ENCODE measurements at places on chromosomes 1 and 21.

DNA sequence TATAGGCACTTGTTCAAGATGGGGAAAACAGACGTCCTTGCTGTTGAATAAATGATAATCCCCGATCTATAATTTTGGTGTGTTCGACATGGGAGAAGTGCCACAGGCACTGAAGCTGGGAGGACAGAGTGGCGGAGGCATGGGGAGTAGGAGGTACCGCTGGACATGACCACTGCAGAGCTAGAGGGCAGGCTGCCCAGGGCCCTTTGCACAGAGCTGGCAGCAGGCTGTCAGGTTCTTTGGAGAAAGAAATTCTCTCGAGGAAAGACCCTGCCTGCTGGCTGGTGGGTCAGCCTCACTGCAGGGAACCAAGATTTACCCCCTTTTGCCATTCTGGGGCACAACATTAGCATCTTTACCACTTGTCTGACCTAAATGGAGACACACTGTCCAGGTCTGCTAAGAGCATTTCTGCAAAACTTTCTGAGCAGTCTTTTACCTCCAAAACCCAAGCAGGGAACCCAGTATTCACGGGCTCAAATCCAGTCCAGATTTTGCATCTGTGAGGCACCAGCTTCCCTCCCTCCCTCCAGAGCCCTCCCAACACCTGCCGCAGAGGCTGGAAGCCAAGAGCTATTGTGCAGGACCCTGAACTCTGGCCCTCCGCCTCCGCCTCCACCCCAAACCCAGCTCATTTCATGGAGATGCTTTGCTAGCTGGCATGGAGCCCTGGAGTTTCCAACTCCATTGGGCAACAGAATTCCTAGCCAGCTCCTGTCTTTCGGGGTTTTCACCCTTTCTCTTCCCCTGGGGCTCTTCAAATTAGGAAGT, 142.3 kb downstream of the PLXNA2 start:
- DNase-seq = no peak

DNA sequence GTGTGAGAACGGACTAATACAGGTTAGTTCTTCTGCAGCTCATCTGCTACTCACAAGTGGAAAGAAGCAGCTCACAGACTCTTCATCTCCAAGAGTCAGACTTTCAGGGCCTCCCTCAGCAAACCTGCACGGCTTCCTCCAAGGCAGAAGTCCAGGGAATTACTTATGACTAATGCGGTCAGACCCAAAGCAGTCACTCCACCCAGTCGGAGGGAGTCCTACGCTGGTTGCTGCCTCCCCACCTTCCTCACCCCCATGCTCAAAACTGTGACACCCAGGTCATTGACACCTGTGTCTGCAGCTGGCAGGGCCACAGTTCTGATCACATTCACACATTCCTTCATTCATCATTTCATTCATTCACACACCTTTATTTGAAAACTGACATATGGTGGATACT, 38.4 kb upstream of the PRDM2 start:
- DNase-seq = no peak

- no peak for DNase-seq
Observed at GRCh38 chr1:165686121-165686970, 12.0 kb downstream of the ALDH9A1 start.

DNA sequence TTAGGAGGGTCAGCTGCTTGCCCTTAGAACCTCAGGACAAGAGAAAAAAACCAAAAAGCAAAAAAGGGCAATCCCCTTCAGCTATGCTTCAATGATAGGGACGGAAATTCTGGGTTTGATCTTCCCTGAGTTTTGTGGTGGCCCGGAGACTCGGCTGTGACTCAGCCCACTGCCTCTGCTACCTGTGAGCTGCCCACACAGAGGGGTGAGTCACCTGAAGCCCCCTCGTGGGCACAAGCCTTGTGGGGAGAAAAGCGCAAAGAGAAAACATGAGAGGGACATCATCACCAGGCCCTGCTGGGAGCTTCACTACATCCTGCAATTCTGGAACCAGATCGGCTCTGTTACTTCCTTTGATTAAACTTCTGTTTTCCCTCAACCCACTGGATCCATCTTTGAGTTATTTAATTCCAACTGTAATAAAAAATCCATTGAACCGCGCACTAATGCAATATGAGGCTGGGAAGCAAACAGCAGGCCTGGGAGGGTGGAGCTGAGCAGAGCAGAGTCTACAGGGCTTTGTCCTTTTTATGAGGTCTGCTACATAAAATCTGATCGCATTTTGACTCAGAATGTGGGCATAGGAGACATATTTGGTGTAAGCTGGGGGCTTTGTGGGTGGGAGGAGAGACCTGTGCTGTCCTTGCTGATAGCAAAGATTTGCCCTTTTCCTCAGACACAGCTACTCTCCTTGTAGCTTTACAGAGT, 58.7 kb upstream of the STUM start:
- no peak for DNase-seq

DNA sequence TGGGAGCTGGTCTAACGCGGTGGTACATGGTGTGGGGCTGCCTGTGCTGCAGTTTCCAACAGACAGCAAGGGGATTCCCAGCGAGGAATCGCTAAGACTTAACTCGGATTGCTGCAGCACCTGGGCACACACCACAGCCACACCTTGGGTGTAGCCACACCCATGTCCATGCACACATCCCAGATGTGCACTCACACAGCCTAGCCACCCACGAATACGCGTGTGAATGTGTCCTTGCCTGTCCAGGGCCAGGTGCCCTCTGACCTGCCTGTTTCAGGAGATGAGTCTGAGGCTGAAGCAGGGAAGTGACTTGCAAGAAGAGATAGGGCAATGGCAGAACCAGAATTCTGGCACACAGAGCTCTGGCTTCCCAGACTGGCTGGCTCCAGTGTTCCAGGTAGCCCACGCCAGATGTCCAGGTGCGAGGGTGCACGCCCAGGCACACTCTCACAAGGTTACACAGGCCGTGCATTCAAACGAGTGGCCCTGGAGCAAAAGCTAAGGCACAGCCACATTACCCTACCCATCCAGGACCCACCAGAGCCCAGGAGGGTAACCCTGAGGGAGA, 272.7 kb downstream of the TRABD2B start:
- DNase-seq = peak; percentile 61

DNA sequence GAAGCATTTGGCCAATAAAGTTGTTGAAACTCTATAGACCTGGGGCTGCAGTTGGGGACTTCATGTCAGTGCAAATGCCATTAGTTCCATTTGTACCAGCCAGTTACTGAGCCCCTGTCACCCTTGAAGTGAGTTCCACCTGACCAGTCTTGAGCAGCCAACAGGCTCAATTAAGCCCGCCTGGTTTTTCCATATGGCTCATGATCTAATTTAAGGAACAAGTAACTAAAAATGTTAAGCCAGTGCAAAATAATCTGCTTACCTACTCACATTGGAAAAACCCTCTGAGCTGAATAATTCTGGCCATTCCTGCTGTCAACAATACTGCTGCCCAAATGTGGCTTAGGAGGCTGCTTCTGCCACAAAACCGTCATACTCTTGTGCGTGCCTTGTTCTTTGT, 21.6 kb downstream of the NSUN4 start:
- no peak for DNase-seq

DNA sequence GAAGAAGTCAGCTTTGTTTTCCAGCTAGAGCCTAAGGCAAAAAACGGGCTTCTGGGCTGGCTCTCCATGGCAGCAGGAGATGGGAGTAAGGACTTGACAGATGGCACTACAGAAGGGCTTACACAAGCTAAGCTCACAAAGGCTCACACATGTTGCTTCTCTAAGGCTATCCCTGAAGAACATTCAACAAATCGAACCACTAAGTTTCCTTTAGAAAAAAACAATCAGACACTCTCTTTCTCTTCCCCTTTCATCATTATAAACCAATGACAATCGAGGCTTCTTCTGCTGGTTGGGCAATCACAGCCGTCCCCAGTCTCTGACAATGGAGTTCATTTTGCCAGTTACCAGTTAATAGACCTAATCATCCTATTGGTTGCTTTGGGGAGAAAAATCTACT, 40.5 kb downstream of the TRIT1 start:
- no peak for DNase-seq

GRCh38 chr1:246004301-246004700, 502.8 kb downstream of the SMYD3 start:
- no peak for DNase-seq

DNA sequence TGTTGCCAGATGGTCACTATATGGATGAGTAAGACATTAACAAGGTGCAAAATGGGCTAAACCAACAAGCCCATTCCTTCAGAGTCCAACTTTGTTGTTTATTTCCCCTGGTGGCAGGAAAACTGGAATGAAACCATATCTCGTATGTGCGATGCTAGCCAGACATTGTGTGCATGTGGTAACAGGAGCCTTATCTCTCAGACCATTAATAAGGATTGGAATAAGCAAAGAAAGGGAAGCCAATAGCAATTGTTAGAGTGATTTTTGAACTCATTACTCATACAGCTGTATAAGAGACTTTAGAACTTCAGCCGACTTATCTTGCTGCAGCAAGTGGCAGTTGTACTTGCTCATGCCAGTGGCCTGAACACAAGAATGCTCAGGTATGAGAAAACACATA, 30.0 kb upstream of the HMCN1 start:
- DNase-seq = no peak

- DNase-seq = no peak
Observed at GRCh38 chr1:166470014-166470413, 303.2 kb upstream of the FAM78B start.

- no peak for DNase-seq
Observed at GRCh38 chr21:41960386-41960785, 6.6 kb upstream of the C2CD2 start.

DNA sequence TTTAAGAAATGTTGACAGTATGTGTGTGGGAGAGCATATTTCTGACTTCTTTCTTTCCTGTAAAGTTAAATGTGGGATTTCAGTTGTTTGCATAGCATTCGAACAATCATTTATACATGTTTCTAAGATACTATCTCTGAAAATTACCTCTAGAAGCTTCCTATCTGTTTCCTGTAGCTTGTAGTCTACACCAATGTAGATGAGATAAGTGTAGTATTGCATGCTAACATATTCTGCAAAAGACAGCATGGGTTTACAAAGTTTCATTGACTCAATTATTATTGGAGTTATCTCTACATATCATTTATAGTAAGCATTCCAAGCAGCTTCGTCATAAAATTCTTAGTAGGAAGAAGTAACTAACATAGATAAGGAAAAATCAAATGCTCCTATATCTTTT, 98.9 kb upstream of the DPYD start:
- no peak for DNase-seq

GRCh38 chr1:19074361-19074901, 118.0 kb upstream of the IFFO2 start:
- DNase-seq = no peak

DNA sequence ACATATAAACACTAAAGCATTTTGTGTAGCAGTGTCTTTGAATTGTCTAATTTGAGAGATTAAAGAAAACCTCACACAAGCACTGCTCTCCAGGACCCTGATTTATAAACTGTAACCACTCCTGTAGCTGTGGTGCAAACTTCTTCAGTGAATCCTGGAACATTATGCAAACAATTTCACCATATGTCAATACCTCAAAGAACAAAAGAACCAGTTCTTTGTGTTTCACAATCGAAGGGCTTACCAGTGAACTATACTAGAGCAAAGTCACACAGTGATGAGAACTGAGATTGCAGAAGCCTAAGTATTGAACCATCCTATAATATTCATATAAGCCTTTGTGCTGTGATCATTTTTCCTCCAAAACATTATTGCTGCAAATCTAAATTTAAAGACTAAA, 21.5 kb downstream of the DPH5 start:
- DNase-seq = peak; percentile 85

DNA sequence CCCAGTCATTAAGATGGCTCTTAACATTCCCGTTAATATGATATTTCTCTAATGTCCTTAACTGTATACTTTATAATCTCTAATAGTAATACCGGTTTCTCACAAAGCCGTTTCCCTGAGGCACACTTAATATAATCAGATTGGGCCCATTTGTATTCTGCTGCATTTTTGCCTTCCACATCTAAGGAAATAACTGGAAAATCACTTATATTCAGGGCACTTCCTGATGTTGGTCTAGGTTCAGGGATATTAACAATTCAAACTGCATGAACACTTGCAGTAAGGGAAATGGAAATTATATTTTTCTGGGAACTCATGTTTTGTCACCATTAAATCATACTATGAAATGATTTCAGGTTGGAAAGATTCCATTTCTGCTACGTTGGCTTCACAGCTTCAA, 119.8 kb downstream of the TPR start:
- no peak for DNase-seq

GRCh38 chr1:34625521-34626015, 129.3 kb upstream of the GJB5 start:
- no peak for DNase-seq
